NCI-H460 (cell line): ENCODE measurements at places on chromosomes 5 and 9.

- DNase-seq = no peak
Observed at GRCh38 chr9:115046199-115046598, 71.8 kb downstream of the TNC start.

- no peak for DNase-seq
Observed at GRCh38 chr9:112556497-112557442, 70.1 kb downstream of the KIAA1958 start.

DNA sequence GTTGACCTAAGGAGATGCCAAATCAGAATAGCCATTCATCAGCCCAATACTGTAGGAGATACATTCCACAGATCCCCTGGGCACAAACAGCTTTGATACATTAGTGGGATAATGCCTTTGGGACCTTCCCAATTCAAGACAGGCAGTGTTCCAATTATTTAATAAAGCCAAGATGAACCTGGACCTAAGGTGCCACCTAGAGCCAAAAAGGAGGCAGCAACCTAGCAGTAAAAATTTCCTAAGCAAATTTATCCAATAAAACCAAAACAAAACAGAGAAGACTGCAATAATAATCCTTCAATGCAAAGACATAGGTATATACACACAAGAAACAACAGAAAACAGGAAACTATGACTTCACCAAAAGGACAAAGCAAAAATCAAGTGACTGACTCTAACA is 253.0 kb downstream of the HINT1 start:
- no peak for DNase-seq

GRCh38 chr5:607541-608428 is 4.4 kb upstream of the CEP72 start:
- DNase-seq = no peak

DNA sequence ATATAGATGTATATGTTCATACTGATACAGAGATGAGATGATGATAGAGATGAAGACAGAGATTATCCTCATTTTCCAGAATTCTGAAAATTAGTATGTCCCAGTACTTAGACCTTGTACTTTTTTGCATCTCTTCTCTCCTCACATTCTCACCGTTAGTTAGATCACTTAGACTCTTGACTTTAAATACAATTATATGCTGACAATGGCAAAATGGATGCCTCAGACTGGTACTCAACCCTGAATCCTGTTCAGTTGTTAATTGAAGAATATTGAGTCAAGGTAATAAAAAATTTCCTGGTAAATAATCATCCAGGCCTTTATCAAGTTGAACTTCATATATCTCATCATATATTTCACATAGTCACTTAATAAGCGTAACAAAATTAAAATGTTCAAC is 505.4 kb downstream of the EFNA5 start:
- DNase-seq = no peak

DNA sequence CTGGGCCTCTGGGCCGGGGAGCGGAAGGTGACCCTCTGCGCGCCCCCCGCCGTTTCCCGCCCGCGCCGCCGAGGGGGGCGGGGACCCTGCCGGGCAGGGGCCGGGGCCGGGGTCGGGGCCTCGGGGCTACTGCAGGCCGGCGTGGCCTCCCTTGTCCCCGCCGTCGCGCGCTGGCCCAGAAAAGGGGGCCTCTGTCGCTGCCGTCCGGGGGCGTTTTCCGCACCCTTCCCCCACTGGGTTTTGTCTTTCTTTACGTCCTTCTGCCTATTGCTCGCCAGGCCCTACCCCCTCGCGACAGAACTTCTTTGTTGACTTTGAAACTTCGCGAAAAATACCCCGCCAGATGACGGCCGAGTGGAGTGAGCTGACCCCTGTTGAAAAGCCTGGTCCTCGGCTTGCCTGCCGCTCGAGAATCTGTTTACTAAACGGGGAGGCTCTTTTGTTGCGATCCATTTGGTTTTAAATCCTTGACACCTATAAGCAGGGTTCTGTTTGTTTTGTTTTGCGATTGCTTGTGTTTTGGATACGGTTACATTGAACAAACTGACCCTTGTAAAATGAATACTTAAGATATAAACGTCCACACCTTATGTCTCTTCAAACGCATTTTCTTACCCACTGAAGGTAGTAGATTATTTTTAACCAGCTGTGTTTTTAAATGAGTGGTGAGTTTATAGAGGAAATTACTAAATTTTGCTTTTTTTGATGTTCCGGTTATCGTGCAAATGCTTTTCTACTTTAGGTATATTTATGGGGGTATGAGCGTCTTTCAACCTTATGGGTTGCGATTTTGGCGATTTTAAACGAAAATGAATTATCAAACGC is 765 bp downstream of the MARCHF6 start:
- no peak for DNase-seq

DNA sequence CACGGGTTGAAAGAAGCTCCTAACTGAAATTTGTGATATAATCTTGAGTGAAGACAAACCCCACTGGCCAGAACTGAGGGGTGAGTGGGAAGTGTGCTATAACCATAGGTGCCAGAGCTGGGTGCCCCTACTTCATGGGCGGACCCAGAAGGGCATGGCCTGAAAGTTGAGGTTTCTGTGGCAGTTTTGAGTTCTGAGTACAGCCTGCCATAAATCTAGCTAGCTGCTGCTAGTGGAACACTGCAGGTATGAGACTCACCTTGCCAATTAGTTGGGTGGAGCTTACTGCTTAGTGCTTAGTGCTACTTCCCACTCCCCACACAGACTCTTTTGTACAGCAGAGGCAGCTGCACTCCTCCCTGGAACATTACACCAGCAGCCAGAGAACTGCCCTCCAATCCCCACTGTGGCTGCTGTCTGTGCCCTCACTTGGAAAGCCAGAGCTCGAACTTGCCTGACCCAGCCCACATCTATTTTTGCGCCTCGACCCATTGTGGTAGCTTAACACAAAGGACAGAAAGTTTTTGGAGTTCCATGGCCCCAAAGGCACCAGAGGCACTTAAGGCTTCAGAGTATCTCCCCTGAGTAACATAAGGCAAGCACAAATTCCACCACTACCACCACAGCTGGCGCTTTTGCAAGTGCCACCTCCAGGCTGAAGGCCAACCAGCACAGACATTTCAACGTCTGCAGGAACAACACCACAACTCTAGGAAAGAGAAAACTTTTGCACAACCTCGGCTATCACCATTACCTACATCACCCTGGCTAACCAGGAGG is 27.1 kb upstream of the PTGER4 start:
- no peak for DNase-seq

DNA sequence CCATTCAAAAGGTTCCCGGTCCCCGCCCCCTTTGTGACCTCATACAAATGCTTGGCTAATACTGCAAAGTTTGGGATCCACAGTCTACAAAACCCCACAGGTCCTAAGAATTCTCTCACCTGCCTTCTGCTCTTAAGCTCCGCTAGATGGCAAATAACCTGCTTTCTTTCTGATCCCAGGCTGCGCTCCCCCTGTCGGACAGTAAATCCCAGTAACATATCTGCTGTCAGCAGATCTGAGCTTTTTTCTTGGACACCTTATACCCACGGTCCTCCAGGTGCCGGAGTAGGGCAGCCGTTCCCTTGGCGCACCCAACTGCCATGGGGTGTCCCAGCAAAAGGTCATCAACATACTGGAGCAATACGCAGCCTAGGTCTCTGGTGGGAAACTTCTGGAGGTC is 39.0 kb upstream of the PPP1R26 start:
- DNase-seq = peak; percentile 61

DNA sequence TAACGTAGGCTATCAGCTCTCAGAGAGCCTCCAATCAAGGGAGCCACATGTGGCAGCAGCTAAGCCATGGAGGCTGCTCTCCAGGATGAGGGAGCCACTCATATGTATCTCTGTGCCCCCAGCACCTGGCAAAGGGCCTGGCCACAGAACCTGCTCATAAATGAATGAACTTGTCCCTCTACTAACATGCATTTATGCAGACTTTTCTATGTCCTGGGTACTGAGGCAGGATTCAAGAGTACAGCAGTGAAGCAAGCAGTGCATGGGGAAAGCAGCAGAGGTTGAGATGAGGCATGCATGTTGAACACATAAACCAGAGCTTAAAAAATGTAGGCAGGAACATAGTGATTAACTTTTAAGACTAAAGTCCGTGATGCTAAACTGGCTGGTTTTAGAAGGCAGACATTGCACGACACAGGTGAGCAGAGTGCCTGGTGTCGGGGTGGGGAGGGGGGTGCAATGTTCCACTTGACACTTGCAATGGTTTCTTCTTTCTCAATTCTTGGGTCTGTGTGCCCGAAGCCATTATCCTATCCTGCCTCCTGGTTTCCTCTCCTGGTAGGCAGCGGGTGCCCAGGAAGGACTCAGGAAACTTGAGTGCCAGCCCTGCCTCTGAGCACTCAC is 142.8 kb upstream of the ALDH1B1 start:
- DNase-seq = no peak

GRCh38 chr9:78778861-78779374 is 482.0 kb downstream of the PSAT1 start:
- no peak for DNase-seq

GRCh38 chr5:133220851-133221674 is 169.2 kb downstream of the HSPA4 start:
- no peak for DNase-seq

GRCh38 chr5:119058979-119059529 is 11.8 kb upstream of the DMXL1 start:
- no peak for DNase-seq

- no peak for DNase-seq
Observed at GRCh38 chr9:16651446-16651964, 219.0 kb downstream of the BNC2 start.

- no peak for DNase-seq
Observed at GRCh38 chr5:56712895-56713591, 102.3 kb upstream of the MAP3K1 start.

DNA sequence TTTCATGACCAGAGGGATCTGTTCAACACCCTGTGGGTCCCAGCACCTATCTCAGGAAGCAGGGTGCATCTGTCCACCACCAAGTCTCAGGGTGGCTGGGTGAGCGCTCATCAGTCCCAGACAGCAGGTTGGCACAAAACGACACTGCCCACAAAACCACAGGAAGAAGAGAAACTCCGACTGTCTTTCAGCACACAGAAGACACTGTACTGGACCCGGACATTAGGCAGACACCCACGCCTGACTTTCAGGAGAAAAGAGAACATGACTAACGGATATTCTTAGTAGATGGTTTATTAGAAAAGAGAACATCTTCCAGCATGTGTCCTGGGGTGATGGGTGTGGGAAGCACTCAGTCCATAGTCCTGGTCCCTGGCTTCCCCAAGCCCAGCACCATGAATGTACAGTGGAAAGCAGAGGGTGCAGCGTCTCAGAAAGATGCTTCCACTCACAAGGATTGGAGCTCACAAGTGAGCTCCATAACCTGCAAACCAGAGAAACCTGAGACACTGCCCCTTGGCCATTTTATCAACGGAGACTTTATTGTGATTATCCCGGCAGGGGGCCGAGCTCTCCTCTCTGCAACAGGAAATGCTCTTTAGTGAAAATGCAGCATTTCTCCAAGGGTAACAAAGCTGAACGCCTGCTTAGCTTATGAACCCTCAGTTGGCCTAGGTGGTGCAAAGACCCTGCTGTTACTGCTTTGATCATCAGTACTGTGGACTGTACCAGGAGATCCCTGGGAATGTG is 35.8 kb upstream of the LCP2 start:
- no peak for DNase-seq

DNA sequence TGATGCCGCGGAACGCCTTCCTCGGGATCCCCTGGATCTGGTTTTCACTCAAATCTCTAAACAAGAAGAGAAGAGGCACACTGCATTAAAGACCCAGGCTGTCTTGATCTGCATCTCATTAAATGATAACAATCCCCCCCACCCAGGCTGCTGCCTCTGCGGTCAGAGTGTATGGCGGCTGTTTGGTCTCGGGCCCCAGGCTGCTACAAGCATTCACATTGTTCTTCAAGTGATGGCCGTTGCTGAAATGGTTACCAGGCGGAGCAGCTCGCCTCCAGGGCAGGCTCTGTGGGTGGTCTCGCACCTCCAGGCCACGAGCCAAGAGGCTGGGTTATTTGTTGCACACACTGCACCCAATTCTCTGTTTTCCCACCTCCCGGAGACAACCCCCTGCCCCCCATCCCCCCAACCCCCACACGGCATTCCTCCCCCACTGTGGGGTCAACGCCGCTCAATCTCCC is 304.1 kb upstream of the PANK3 start:
- no peak for DNase-seq

- DNase-seq = no peak
Observed at GRCh38 chr5:11476866-11477265, 427.4 kb downstream of the CTNND2 start.

GRCh38 chr5:28403846-28404245 is 1365.5 kb upstream of the CDH9 start:
- no peak for DNase-seq

GRCh38 chr9:96721303-96721702 is 56.6 kb downstream of the ZNF510 start:
- DNase-seq = no peak

DNA sequence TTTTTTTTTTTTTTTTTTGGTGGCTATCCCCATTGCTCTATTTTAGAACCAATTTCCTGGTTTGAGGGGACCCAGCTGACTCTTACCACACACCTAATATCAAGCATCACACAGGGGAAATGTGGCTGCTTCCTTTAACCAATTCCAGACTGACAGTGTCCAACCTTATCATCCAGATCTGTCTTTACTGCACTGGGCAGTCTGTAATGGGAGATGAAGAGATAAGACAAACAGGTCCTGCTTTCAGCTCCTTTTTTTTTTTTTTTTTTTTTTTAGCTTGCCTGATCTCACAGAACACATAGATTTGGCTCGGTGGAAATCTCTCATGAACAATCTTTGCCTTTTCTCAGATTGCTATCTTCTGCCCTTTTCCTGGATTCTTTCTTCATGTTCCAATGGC is 198.8 kb upstream of the TYRP1 start:
- no peak for DNase-seq

GRCh38 chr5:133830911-133831310 is 137.5 kb downstream of the C5orf15 start:
- DNase-seq = no peak

- no peak for DNase-seq
Observed at GRCh38 chr5:130963798-130964197, 201.3 kb downstream of the HINT1 start.

DNA sequence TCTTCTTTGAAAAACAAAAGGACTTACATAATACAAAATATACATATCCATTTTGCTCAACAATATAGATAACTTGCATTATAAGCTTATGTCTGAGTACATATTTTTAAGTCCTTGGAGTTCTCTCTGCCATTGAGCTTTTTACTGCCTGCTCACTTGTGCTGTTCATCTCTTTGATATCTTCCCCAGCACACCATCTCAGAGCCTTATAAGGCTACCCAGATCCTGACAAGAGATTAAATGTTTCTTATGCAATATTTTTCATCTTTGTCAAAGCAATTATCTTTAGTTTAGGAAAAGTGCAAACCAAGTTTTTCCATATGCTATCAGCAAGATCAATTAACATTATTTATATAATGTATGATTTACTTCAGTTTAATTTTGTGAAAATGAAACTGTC is 60.7 kb upstream of the ITGA1 start:
- DNase-seq = no peak

DNA sequence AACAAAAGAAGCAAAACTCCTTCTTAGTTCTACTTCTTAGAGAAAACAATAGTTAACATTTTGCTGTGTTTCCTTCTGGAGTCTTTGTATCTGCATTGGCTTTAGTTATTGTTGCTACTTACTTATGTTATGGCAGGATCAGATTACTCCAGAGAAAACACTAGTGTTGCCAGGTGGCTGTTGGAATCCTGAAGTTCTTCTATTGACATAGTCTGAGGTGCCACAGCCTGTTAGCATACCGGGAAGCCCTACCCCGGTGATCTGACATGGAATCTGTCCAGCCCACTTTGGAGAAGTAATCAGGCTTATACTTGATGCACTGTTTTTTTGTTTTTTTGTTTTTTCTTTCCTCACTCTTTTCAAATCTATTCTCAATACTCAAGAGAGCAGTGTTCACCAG is 68.5 kb upstream of the CEP78 start:
- no peak for DNase-seq
